AG08396 (cell line): ENCODE measurements at places on chromosomes 7 and 10.

DNA sequence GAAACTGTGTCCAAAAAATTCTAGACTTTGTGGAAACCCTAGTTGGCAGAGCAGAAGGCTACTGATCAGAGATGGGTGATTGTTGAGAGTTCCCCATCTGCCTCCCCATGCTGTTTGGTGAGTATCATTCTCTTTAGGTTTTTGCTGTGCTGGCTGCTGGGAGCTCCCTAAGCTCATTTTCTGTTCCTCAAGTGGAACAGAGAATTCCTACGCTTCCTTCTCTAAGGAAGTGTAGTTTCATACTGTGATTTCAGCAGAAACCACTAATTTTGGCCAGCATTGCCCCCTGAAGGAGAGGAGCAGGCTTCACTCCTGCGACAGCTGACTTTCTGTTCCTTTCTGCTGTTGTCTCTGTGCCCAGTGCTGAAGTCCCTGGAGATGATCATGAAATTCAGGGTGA is 355.3 kb upstream of the NPVF start:
- no peak for DNase-seq

GRCh38 chr10:102644646-102645387 is 538 bp downstream of the TRIM8 start:
- no peak for DNase-seq

DNA sequence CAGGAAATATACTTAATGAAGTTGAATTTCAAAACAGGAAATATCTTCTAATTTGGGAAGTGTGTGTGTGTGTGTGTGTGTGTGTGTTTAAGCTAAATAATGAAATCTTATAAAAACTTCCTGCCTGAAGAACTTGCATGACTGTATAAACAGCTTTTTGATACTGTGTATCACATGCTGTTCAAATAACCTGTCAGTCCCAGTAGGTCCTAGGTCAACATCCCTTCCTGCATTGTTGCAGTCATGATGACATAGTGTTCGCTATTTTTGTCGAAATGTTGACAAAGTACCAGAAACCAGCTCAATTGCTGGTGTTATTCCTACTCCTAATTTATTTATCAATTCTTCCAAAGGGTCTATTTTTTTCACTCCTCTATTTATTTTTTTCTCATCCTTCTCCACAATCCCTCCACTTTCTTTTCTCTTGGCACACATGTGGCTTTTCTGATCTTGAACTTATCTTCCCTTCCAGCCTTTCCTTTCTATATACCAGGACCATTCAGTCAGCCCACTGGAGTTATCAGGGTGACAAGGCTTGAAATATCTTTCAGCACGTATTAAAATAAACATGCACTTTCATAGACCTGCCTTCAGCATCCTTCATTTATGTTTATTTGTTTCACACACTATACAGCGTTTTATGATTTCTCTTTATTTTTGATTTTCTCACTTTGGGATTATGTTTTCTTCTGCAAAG is 115.8 kb downstream of the PLXDC2 start:
- DNase-seq, result no peak

DNA sequence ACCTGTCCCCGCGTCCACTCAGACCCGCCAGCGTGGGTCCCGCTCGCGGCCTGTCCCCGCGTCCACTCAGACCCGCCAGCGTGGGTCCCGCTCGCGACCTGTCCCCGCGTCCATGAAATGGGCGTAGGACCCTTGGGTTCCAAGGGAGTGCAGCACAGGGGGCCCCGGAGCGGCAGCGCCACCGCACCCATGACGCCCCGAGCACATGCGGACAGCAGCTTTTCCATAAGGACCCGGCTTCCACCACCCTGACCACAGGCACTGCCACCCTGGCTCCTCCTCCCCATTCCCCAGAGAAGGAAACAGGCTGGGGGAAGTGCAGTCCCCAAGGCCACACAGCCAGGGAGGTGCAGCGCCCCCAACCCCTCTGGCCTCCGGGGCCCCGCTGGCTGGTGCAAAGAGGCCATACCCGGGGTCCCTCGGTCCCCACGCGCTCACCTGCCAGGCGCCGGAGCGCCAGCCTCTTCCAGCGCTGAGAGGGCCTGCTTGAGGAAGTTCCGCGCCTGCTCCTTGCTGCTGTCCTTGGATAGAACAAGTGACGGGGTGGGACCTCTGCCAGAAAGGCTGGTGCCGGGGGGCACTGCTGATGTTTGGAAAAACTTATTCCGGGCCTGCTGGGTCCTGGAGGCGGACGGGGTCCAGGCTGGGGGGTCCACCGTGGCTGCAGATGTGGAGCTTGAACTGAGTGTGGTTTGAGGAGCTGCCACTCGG is 14.9 kb downstream of the MICALL2 start:
- no peak for DNase-seq

GRCh38 chr10:18341055-18341454 is 200.8 kb downstream of the CACNB2 start:
- DNase-seq, result no peak

- DNase-seq, result no peak
Measured at GRCh38 chr10:44395396-44395795, 10.5 kb upstream of the CXCL12 start.

DNA sequence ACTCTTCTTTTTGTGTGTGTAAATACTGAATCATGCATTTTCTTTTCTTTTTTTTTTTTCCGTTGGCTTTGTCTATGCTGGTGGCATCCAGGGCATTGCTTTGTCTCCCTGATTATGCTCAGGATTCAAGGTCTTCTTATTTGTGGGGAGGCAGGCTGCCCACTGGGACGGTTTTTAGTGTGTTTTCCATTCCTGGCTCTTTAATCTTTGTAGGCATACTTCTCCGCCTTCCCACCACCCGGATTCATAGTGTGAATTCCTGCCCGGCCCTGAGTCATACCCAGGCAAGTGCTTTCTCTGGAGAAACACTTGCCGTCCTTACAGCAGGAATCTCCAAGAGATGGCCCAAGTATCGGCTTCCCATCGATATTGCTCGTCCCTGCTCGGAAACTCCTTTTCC is 5.2 kb downstream of the ZNF655 start:
- peak; percentile 35 for DNase-seq

DNA sequence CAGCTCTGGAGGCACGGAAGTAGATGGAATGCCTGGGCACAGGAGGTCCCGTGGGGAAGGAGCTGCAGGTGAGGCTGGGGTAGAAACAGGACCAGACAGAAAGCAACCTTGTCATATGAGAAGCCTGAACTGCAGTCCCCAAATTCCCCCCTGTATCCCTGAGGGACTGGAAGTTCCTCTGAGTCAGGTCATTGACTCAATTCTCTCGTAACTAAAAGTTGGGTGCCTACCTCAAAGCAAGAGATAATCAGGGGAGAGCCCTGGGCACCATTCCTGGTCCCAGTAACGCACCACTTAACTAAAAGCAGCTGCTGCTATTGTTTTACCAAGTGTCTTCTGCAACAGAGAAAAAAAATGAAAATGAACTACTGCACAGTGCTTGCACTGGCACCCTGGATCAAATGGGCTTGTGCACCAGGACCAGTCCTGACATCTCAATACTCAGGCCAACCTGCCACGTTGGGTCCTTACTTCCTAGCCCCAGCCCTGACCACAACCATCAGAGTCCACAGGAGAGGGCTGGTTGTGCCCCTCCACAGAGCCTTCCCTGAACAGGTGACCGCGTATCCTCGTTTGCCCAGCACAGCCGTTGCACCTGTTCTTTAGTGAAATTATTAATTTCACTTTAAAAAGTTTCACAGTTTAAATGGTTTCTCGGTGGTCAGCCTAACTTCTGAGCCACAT is 79.3 kb downstream of the GRID1 start:
- no peak for DNase-seq

DNA sequence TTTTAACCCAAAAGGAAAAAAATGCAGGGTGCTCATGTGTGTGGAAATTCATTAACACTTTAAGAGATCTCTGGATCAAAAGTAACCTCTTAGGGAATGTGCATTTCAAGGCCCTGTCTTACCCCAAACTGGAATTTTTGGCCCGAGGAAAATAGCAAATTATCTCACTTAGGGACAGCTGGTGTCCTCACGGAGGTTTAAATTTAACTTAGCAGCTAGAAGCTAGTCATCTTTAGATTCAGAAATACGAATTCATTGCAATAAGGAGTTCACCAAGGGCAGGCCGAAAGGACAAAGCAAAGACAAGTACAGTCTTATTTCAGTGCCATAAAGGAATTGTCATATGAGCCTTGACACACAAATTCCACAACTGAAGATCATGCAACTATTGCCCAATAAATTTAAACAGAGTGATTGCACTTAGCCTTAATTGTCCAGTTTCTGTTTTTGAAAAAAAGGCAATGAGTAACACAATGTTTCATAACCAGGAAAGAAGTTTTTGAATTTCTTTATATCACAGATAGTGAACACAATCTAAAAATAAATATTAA is 22.4 kb upstream of the SEMA3C start:
- peak; percentile 50 for DNase-seq

DNA sequence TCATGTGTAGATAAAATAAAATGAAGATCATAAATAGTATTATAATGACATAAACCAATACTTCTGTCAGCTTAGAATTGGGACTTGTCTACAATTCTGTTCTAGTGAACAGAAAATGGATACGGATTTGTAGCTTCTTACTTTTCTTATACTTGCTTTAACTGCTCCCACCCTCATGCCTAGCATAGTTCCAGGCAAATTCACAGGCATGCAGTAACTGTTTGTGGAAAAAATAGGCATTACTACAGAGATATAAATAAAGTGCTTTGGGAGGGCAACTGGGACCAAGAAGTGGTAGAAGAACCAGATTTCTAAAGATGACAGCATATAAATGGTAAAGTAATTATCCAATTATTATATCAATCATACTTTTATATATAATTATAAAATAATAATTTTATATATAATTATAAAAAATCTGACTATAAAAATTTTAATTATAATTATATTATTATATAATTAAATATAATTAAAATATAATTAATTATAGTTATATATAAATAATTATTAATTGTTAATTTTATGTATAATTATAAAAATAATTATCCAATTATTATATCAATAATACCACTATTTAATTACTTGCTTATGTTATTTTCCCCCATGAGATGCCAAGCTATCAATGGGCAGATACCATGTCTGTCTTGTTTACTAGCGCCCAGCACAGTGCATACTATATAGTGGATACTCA is 144.1 kb downstream of the NOC3L start:
- DNase-seq, result peak; percentile 15

DNA sequence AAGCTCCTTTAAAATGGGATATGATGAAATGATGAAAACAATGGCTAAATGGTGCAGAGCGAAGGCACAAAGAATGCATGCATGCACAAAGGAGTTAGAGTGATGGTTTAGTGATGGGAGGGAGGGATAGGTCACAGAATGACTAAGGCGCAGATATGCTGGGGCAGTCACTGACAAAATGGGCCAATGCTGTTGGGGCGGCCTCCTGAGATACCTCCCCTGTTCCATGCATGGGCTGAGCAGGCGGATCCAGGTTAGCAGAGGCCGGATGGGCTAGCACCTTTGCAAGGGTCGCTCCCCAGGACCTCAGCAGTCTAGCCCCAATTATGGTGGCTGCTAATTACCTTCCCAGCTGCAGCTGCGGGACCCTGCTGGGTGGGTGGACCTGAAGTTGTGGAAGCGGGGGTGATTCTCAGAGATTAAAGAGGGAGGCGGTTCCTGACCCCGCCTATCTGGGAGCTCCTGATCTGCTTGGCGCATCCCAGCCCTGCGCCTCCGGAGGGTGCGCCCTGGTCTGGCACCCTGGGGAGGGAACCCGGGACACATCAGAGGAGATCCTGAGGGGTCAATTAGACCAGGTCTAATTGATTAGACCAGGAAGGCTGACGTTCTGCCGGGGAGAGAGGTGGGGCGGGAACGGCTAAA is 175.0 kb downstream of the CYP26A1 start:
- no peak for DNase-seq

DNA sequence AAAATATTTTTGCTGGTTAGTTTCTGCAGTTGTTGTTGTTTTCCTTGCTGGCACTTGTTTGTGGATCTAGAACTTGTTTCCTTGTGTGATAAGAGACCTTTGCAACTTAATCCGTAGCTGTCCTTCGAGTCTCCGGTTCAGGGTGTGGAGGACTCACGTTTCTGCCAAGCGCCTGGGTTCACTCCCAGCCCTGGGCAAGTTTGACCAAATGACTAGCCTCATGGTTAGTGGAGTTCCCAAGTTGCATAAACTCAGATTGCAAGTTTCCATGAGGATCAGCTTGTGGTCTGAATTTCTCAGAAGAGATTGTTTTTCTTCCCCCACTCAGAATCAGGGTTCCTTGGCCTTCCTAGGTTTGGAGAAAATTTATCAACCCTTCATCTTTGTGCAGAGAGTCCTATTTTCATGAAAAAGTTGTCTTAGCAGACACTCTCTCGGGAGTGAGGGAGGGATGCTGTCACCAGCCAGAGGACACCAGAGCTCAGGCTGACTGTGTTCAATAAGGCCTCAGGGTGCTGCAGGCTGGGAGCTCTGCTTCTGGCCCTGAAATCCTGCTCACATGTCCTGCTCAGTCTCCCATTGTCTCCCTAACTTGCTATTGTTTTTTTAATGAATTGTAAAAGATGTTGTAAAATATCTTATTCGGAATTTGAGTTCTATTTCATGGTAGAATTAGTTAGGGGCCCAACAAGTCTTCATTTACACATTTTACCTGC is 377.7 kb upstream of the KLF6 start:
- DNase-seq, result no peak

- no peak for DNase-seq
Measured at GRCh38 chr10:58746474-58747185, 234.0 kb downstream of the BICC1 start.

DNA sequence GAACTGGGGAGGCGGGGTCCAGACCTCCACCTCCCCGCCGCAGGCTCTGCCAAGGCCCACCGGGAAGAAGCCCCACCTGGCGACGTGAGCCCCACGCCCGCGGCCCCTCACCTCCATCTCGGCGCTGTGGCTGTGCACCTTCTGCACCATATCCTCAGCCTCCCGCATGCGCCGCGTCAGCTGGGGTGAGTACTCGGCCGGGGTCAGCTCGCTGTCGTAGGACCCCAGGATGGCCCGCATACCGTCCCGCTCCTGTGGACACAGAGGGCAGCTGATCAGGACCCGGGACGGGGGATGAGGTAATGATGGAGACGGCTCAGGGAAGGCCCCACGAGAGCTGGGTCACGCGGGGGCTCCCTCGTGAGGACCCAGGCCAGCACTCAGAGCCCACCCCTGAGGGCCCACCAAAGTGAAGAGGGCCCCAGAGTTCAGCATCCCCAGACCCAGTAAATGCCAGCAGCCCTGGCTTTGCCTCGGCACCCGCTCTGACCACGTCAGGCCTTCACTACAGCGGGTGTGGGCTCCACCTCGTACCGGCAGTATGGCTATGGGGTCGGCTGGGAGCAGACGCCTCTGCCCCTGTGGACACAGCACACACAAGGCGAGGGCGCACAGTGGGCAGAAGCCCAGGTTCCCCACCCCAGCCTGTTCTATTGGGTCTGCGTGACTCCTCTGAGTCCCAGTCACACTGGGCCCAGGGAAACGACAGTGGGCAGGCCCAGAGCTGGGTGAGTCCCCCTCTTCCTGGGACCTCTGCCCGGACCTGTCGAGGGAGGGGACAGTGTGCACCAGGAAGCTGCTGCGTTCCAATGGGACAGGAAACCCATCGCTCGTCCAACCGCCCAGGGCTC is 218.1 kb downstream of the MAD1L1 start:
- no peak for DNase-seq

DNA sequence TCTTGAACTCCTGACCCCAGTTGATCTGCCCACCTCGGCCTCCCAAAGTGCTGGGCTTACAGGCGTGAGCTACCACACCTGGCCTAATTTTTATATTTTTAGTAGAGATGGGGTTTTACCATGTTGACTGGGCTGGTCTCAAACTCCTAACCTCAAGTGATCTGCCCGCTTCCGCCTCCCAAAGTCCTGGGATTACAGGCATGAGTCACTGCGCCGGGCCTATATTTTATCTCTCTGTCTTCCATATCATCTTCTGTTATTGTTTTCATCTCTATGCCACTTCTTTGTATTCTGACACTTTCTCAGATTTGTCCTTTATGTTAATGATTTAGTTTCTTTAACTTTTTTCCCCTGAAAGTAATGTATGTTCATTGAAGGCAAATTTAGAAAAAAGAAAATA is 55.0 kb upstream of the FMC1 start:
- DNase-seq, result no peak
